ENCODE measurements at places on chromosomes 5 and 9. TPM values are rescaled to one million over a fixed set of nuclear protein-coding genes. Genes with fewer than 3 reads are reported as not detected.

Gene ENTREP1
- 7.3 TPM for polyA plus RNA-seq

Gene SPATA31C1
- 0.18 TPM for polyA plus RNA-seq

Gene RGMB
- polyA plus RNA-seq = 53.2 TPM

Gene PTPRD
- 12.0 TPM for polyA plus RNA-seq

Gene GABRA1
- 0.61 TPM for polyA plus RNA-seq

Gene NEUROG1
- polyA plus RNA-seq = not detected

Gene FASTKD3
- polyA plus RNA-seq = 19.2 TPM

Gene PCSK5
- polyA plus RNA-seq = 123 TPM

Gene DBN1
- polyA plus RNA-seq = 49.5 TPM

Gene BTNL3
- polyA plus RNA-seq = 158 TPM

DNA sequence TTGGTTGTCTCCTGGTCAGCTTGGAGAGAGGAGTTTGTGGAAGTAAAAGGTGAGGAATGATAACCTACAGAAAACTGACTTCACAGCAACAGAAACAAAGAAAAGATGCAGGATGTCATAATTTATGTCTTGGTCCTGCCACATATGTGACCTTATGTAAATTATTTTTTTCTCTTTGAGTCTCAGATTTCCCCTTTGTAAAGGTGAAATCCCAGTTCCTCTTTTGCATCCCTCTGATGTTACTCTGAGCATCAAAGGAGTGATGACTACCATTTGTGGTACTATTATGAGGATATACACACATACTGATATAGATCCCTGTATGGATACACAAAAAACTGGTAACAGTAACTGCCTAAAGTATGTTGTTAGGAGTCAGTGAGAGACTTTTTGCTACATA lies 1.4 kb upstream of the THG1L start:
- DNase-seq = no peak
- H3K4me1 ChIP-seq = peaks cover 3% of the 10 kb centered on the region
- H3K27ac ChIP-seq = no peak overlapping the region
- no peak overlapping the region for H3K4me3 ChIP-seq

DNA sequence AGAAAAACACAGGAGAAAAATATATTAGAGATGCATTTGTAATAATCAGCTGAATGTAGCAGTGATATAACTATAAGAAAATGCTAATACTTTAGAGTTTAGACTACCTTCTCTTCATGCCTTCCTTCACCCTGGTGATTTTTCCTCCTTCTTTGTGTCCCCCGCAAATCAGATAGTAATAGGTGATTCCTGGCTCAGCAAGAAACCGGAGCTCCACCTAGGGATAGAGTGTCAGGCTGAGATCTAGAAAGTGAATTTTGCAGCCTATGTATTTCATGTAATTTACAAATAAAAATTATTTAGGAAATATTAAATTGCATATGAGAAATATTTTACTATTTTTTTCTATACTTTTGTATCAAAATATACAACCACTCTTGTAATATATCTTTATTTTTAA lies 109.8 kb upstream of the ST8SIA4 start:
- H3K4me3 ChIP-seq = no peak overlapping the region
- no peaks in the 10 kb centered on the region for H3K36me3 ChIP-seq
- no peak for DNase-seq

- H3K4me3 ChIP-seq = no peak overlapping the region
- no peak overlapping the region for H3K27ac ChIP-seq
- DNase-seq = no peak
- no peaks in the 10 kb centered on the region for H3K4me1 ChIP-seq
These were observed 42.5 kb downstream of the SAXO1 start for GRCh38 chr9:18990494-18990893.

DNA sequence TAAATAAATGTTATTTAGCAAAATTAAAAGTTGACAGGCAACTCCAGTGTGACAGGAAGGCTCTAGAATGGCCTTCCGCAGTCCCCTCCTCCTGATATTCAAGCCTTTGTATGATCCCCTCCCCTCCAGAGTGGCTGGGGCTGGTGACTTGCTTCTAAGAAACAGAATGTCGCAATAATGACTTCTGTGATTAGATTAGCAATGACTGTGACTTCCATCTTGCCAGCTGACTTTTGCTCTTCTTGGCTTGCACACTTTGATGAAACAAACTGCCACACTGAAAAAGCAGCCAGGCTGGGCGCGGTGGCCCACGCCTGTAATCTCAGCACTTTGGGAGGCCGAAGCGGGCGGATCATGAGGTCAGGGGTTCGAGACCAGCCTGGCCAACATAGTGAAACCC lies 106.5 kb upstream of the LARP1 start:
- H3K4me1 ChIP-seq = peaks cover 35% of the 10 kb centered on the region
- no peaks in the 10 kb centered on the region for H3K36me3 ChIP-seq
- peak overlapping the region; percentile 73 for H3K27ac ChIP-seq
- peak; percentile 85 for DNase-seq

DNA sequence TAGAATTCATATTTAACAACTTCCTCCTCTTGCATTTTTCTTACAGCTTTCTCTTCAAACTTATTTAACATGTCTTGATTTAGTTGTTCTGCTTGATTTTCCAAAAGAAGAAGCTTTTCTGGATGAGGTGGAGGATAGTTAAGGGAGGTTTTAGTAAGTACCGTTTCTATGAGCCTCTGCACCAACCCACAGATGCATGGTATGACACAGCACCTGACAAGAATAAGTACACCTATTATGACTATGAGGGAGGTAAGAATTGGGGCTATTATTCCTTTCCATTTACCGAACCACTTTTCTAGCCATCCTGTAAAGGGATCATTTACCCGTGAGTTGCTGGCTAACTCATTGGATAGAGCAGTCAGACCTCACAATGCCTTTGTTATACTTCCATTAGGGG lies 2.5 kb upstream of the HMGCS1 start:
- H3K27me3 ChIP-seq = no peaks in the 10 kb centered on the region
- no peak for DNase-seq

- H3K27me3 ChIP-seq = no peaks in the 10 kb centered on the region
- H3K27ac ChIP-seq = no peak overlapping the region
- DNase-seq = no peak
These were observed 6.4 kb downstream of the SEPTIN8 start for GRCh38 chr5:132770476-132771159.

GRCh38 chr9:109419531-109419930 lies 78.6 kb downstream of the PTPN3 start:
- no peak for DNase-seq
- no peak overlapping the region for H3K27ac ChIP-seq
- peaks cover 58% of the 10 kb centered on the region for H3K36me3 ChIP-seq
- H3K4me3 ChIP-seq = no peak overlapping the region
- no peaks in the 10 kb centered on the region for H3K27me3 ChIP-seq

DNA sequence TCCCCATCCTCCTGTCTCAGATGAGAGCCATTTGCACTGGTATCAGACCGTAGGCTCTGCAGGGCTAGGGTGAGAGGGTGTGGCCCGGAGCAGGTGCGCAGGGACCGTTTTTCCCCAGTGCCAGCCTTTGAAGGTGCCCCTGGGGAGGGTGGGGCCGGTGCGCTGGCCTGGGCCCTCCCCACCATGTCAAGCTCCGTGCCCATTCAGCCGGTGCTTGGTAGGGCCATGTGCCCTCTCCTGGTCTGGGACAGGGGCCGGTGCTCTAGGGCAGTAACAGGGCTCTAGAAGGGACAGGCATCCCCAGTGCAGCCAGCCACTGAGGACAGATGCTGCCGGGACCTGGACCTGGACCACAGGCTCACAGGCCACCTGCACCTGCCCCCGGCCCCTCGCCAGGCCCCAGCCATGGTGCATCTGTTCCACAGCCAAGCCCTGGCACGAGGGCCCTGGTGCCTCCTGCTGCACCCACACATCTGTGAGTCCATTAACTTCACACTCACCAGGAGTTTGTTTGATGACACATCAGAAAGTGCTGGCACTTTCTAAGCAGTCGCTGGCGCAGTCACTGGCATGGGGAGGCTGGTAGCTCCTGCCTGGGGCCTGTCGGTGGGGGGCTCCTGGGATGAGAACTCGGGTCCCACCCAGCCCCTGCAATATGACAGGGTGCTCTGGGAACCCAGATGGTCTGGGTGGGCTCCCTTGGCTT lies 5.0 kb upstream of the QRFP start:
- peaks cover 39% of the 10 kb centered on the region for H3K27me3 ChIP-seq
- H3K4me3 ChIP-seq = no peak overlapping the region
- H3K27ac ChIP-seq = no peak overlapping the region
- peaks cover 3% of the 10 kb centered on the region for H3K4me1 ChIP-seq
- H3K36me3 ChIP-seq = no peaks in the 10 kb centered on the region

DNA sequence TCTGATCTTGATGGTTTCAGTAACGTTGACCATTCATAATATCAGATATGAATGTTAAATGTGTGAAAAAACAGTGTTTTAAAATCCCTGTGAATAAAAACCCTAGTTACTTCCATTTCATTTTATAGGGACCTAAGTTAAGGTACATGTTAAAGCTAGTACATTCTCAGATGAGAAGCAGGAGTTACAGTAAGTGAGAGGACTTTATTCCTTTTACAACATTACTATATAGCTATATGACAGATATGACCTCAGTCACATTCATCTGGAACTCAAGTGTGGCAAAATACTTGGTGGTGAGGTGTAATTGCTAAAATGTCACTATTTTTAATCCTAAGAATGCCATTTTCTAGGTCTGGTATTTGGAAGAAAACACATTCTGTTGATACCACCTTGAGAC lies 96.4 kb downstream of the OXCT1 start:
- no peaks in the 10 kb centered on the region for H3K4me1 ChIP-seq
- no peaks in the 10 kb centered on the region for H3K36me3 ChIP-seq
- H3K27me3 ChIP-seq = no peaks in the 10 kb centered on the region
- no peak overlapping the region for H3K27ac ChIP-seq
- DNase-seq = no peak

DNA sequence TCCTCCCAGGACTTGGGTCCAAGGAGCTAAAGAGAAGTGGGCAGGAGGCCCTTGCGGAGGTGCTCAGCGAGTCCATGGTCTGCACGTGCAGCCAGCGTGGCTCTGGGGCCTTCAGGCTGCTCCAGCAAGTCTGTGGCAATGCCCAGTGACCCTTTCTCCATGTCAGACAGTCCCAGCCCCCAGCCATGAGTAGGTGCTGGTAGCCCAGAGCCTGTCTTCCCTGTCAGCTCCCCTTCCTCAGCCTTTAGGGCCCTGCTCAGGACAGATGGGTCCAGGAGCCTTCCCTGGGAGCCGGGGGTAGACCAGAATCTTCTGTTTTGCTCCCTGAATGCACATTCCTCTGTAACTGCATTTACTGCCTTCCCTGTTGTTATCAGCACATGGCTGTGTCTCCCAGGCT lies 147.2 kb upstream of the IRX2 start:
- H3K4me3 ChIP-seq = no peak overlapping the region
- DNase-seq = no peak
- no peaks in the 10 kb centered on the region for H3K4me1 ChIP-seq
- no peak overlapping the region for H3K27ac ChIP-seq

DNA sequence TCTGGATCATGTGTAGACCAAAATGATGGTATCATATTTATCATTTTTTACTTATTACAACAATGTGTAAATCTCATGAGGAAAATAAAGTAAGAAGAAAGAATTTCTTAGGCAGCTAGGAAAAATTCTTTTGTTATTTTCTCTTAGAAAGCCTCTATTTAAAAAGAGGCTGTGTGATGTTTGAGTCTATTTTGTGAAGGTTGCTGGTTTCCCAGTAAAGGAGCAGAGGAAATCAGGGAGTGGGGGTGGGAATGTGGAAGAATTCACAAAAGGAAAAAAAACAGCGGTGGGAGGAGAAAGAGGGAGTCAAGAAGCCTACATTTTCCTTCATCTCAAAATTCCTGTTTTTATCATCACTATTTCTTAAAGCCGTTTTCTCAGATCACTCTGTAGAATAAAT lies 20.1 kb downstream of the PTCH1 start:
- H3K4me1 ChIP-seq = peaks cover 5% of the 10 kb centered on the region
- H3K4me3 ChIP-seq = no peak overlapping the region
- H3K36me3 ChIP-seq = peaks cover 23% of the 10 kb centered on the region
- no peaks in the 10 kb centered on the region for H3K27me3 ChIP-seq
- H3K27ac ChIP-seq = no peak overlapping the region

DNA sequence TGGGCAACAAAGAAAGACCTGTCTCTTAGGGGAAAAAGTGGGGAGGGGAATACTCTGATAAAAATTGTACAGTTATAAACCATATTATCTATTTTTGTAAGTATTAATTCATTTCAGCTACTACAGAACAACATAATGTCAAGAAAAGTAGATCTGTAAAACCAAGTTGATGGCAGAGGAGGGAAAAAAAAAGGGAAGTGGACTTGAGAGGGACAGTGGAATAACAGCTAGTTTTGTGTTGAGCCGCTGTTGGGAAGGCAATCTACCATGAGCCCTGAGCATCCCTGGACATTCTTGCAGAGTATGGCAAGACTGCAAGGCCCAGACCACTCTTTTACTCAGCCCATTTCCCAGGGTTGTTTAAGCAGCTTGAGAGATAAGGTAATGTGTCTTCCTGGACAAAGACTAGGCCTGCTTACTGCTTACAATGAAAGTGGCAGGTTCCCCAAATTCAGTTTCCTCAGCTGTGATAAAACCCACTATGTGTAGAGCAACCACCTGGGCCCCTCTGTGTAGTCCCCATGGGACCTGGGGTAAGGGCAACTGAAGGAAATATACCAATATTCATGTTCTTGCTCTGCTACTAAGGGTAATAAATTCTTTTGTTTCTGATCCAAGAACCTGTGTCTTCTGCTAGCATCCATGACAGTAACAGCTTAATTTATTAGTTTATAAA lies 25.0 kb downstream of the CEP120 start:
- DNase-seq = no peak
- H3K4me3 ChIP-seq = no peak overlapping the region
- H3K36me3 ChIP-seq = peaks cover 40% of the 10 kb centered on the region
- H3K27me3 ChIP-seq = no peaks in the 10 kb centered on the region
- no peak overlapping the region for H3K27ac ChIP-seq

All from large intestine (tissue), 12 donors.